ENCODE measurements at places on chromosomes 5 and 9.

- DNase-seq, result no peak
Observed at GRCh38 chr5:99025298-99026045, 96.7 kb upstream of the CHD1 start.

DNA sequence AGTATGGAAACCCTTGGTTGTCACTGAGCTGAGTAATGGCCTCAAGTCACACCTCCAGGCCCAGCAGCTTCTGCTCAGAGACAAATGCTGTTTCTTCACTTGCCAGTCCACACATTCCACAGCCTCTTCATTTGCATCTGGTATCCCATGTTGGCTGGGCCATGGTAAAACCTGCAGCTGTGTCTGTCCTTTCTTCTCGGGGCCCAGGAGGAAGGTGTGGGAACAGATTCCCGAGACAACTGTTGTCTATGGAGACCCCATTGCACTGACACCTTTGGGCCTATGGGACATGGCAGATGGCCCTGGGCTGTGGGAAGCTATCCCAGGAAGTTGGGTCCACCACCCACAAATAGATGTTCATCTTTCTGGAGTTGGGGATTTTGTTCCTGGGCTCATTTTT is 85.1 kb downstream of the MACROH2A1 start:
- DNase-seq, result no peak

GRCh38 chr5:57303985-57304384 is 130.1 kb downstream of the GPBP1 start:
- DNase-seq, result no peak

DNA sequence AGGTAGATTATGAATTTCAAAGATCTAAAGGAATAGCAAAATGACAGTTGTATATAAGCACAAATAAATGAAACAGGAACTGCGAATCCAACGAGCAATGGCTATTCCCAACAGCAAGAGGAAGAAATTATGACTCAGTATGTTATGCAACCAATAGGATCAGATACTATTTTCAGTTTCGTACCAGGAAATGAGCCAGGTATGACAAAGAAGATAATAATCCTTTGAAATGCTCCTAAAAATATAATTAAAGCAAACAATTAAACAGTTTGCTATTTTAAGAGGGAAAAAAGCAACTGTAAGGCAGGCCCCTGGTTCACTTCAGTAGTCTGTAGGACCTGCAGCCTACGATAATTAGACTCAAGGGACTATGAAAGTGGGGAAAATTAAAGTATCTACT is 58.9 kb downstream of the AUH start:
- no peak for DNase-seq

DNA sequence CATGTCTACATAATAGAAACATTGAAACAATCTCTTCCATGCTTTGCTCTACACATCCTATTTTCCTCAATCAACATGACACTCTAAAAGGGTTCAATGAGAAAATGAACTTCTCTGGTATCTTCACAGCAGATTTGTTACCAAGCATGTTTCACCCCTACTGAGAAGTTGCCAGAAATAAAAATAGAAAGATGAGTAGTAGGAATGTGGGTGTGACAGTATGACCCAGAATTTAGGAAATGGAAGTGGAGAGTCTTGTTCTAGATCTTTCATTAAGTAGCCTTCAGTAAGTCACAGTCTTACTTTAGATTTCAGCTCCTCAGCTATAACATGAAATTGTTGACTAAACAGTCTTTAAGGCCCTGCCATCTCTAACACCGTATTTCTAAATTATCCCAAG is 581.8 kb downstream of the EFNA5 start:
- DNase-seq, result no peak

DNA sequence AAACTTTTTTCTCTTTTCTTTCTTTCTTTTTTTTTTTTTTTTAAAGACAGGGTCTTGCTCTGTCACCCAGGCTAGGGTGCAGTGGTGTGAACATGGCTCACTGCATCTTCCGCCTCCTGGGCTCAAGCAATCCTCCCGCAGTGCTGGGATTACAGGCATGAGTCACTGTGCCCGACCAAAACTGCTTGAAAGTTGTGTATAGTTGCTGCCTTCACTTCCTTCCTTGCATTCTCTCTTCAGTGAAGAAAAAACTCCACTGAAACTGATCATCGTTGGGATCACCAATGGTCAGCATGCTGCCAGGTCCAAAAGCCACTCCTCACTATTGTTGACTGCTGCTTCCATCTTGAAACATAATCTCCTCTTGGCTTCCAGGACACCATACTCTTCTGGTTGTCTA is 66.6 kb upstream of the CTNNA1 start:
- DNase-seq, result no peak

DNA sequence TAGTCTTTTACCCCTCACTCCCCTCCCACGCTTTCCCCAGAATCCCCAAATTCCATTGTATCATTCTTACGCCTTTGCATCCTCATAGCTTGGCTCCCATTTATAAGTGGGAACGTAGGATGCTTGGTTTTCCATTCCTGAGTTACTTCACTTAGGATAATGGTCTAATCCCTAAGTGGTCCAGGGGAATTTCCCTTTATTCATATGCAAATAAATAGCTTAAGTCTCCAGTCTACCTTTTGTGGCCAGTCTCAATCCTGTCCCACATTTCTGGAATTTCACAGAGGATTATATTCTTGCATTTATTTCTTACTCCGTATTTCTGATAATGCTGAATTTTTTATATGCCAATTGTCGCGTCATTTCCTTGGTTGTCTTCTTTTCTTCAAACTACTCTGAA is 245.6 kb upstream of the DAB2 start:
- no peak for DNase-seq

DNA sequence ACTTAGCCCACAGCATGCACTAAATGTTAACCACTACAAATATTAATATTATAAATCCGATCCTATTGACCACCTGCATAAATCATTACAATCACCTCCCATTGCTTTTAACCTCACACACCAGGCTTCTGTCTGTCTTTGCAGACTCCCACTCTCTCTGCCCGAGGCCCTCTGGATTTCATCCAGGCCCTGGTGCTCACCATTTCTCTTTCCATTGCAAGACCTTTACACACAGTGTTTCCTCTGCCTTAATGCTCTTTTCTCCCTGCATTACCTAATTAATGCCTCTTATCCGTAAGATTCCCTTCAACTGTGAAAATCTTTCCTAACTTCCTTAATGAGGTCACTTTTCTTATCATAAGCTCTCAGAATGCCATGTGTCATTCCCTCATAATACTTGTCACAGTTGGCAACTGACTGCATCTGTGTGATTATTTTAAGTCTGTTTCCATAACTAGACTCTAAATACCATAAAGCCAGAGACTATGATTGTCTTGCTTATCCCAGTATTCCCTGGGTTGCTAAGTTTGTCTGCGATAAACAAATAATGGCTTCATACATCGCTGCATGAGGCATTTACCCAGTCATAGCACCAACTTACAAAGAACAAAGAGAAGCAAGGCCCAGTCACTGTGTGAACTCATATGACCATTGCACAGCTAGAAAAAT is 155.1 kb downstream of the CCDC192 start:
- no peak for DNase-seq

DNA sequence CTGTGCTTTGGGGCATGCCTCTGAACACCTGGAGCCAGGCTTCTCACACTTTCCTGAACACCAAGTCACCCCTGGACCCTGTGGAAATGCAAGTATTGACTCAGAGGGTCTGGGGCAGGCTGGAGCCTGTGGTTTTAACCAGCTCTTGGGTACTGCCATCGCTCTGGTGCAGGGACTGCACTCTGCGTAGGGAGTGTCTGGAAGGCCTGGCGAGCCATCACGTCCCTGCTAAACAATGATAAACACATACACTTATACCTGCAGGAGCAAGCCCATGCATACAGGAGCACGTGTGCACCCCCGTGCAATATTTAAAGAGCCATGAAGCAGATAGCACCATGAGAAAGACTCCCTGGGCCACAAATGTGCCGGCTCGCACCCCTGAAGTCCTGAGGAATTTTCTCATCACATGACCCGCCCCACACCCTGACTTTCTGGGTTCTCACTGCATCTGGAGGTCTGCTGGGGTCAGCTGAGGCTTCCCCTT is 267.7 kb downstream of the GADD45G start:
- no peak for DNase-seq

- no peak for DNase-seq
Observed at GRCh38 chr5:416636-416960, 26.4 kb upstream of the EXOC3 start.

GRCh38 chr5:154544646-154545045 is 66.6 kb upstream of the HAND1 start:
- DNase-seq, result no peak

DNA sequence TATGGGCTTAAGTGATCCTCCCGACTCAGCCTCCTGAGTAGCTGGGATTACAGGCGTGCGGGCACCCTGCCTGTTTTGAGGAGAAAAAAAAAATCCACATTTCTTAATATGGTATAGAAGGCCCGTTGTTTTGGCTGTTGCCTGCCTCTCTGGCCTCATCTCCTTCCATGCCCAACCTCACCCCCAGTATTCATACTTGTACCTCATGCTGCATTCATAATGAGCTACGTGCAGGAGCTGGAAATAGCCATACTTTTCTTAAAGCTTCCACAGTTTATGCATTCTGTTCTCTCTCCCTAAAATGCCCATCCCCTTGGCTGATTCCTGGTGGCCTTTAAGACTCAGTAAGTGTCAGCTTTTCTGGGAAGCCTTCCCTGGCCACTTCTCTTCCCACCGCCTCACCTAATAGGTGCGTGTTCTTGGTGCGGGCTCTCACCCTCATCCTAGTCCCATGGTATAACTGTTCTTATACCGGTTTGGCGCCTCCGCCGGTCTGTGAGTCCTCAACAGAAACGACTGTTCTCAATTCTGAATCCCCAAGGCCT is 2.1 kb upstream of the TPM2 start:
- no peak for DNase-seq

GRCh38 chr9:84212982-84213381 is 127.6 kb downstream of the SLC28A3 start:
- no peak for DNase-seq

GRCh38 chr5:109953761-109954160 is 264.0 kb downstream of the MAN2A1 start:
- no peak for DNase-seq

GRCh38 chr9:85900504-85901201 is 40.3 kb upstream of the NAA35 start:
- DNase-seq, result peak; percentile 22

GRCh38 chr9:114271556-114272510 is 51.1 kb upstream of the ORM1 start:
- no peak for DNase-seq

- no peak for DNase-seq
Observed at GRCh38 chr5:164217464-164217863, 712.0 kb downstream of the MAT2B start.

DNA sequence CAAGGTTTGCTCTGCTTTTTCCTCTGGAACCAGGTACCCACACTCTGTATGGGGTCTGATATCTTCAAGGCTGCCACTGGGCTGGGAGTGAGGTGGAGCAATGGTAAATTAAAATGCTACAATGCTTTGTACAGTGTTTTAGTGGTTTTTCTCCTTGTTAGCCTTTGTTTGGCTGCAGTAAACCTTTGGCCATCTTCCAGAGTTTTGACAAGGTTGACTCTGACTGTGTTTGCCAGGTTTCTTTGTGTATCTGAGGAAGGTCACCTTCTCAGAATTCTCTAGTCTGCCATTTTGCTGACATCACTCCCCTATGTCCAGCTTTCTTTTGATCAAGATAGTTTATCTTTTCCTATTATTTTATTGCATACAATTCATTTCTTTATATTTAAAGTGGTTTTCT is 11.2 kb downstream of the SPATA31D1 start:
- no peak for DNase-seq

GRCh38 chr9:131239161-131239975 is 36.9 kb downstream of the FAM78A start:
- no peak for DNase-seq

DNA sequence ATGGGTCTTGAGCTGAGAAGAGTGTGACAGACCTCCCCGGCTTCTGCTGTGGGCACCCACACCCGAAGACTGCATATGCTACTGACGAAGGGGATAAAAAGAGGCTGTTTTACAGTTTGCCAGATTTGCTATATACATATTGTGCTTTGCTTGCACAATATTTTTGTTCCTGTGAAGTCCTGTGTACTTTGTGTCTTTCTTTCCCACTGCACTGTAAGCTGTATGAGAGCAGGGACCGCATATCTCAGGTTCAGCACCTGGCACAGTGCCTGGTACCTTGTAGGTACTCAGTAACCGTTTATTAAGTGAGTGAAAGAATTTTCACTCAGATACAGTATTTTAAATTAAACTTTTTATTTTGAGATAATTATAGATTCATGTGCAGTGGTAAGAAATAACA is 8.2 kb upstream of the GARNL3 start:
- no peak for DNase-seq

DNA sequence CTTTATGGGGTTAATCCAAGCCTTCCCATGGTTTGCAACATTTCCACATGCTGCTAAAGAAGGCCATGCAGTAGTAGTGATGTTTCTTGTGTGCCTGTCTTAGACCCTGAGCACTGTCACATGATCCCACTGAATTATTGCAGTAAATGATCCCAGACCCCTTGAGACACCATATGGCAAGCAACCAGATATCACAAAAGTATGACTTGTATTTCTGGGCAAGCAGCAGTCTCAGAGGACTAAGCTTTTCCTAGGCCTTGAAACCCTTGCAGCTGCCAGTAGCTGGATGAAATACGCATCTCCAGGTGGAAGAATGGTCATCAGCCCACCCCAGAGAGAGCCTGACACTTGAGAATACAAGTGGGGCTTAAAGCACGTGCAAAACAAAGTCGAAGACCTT is 41.8 kb downstream of the CDO1 start:
- no peak for DNase-seq

- peak; percentile 50 for DNase-seq
Observed at GRCh38 chr5:176810081-176810597, at the start of gene UNC5A. TSS of gene UNC5A (plus strand) at chr5:176810559. CDS start at chr5:176810751, 192 bp downstream.

- DNase-seq, result no peak
Observed at GRCh38 chr5:143401227-143402016, 2.1 kb downstream of the NR3C1 start.

DNA sequence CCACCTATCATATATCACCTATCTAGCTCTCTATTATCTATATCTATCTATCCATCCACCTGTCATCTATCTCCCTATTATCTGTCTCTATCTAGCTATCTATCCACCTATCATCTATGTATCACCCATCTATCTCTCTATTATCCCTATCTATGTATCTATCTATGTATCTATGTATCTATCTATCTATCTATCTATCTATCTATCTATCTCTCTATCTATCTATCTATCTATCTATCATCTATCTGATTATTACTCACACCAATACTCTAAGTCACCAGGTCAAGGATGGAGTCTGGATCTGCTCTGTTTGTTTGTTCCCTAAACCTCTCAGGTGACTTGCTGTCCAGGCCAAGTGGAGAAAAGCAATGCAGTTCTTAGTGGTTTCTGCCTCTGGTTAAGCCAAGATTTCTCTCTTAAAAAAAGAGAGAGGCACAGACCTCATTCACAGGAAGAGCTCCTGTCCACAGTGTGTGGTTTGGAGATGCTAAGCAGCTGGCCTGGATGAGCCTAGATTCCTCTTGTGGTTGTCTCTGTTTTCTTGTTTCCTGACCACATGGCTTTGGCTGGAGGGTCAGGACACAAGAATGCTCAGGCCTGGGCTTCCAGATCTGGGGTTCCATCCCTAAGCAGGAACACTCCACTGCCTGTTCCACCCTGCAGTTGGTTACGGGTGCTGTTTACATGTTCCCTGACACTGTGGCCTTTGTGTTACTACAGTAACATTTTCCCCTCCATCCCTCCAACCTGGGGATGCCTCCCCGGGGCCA is 133.4 kb downstream of the PHF2 start:
- no peak for DNase-seq

- no peak for DNase-seq
Observed at GRCh38 chr5:7753596-7753995, 97.3 kb downstream of the CFAP90 start.

- no peak for DNase-seq
Observed at GRCh38 chr9:96062031-96062430, 186.5 kb downstream of the ERCC6L2 start.

Measured in stimulated activated CD4-positive, alpha-beta T cell treated with anti-CD3 and anti-CD28 coated beads, Interleukin-4, amount 100 ng/mL, for 24 hours (primary cell).